ENCODE measurements at places on chromosomes 5 and 9.

DNA sequence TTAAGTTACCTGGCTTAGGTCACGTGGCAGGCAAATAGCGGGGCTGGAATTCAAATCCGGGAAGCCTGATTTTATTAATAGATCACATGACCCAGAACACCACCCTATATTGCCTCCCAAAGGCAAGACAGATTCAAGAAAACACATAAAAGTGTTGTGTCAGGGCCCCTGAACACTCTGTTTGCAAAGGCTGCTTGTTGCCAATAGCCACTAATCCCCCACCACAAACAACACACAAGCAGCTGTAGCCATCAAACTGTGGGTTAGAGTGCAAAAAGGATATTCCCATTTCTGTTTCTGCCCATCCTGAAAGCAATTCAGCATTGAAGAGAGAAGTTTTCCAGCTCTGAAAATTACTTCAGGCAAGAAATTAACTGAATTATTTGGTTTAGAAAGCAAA, 358.9 kb upstream of the RFX3 start:
- no peak for DNase-seq

DNA sequence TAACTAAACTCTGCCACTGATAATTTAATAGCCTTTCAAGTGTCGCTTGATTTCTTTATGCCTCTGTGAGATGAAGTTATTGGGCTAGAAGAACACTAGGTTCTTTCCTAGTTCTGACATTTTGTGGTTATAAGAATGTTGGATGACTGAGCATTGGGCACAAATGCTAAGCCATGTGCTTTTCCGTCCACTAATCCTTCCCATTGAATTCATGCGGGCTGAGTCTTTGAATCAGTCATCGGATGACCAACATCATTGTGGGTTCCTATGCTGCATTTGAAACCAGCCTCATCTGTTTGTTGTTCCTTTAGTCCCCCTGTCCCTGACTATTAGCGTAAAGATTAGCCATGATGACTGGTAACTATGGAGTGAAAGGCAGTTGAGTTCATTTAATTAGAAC, 58.5 kb downstream of the ALDH1A1 start:
- DNase-seq, result no peak

GRCh38 chr9:83130541-83130940, 67.6 kb upstream of the RASEF start:
- DNase-seq, result no peak

DNA sequence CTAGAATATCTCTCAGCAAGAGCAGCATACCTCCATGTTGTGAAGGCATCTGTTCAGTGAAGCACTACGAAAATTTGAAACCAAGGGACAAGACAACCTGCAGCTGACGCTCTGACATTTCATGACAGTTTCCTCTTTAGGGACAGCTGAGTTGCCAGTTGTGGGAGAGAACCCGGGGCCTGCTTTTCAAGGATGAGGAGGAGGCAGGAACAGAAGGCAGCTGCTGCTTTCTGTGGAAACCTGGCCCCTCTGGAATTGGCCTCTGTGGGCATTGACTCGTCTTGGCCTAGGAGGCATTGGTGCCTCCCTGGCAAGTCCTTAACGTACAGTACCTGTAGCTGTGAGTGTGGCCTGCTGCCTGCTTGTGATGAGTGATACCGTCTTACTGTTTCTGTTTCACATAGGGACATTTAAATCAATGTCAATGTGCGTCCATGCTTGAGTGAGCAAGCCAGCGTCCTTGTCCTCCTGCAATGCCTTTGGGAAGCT, 21.6 kb downstream of the SLC46A2 start:
- DNase-seq, result no peak

- DNase-seq, result no peak
Measured at GRCh38 chr5:172086194-172086975, 79.9 kb upstream of the FBXW11 start.

DNA sequence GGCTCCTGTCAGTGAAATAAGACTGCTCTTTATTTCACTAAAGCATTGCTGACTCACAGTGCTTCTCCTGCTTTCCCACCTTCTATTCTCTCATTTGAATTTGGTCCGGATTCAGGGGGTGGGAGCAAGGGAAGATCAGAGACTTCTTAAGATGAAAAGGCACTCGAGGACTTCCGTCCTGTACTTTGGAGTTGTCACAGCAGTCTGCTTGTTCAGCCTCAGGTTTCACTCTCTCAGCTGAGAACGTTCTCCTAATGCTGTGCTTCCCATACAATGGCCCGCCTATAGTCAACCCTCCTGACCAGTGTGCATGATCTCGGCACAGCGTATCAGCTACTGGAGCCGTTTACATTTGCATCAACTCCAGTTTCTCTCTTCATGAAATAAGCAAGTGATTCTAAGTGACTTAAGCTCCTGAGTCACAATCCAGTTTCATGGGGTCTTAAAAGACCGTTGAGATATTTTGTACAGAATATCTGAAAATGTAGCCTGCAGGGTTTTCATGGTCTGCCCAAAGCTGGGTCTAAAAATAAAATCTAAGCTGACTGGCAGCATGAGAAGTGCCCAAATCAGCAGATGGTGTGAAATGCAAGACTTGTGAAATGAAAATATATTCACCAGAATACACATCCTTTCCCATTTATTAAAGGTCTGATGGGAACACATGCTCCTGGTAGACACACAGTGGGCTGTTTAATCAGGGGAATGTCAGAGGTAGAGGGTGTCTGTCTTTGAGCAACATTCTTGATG, 145.0 kb downstream of the ADCY2 start:
- no peak for DNase-seq

DNA sequence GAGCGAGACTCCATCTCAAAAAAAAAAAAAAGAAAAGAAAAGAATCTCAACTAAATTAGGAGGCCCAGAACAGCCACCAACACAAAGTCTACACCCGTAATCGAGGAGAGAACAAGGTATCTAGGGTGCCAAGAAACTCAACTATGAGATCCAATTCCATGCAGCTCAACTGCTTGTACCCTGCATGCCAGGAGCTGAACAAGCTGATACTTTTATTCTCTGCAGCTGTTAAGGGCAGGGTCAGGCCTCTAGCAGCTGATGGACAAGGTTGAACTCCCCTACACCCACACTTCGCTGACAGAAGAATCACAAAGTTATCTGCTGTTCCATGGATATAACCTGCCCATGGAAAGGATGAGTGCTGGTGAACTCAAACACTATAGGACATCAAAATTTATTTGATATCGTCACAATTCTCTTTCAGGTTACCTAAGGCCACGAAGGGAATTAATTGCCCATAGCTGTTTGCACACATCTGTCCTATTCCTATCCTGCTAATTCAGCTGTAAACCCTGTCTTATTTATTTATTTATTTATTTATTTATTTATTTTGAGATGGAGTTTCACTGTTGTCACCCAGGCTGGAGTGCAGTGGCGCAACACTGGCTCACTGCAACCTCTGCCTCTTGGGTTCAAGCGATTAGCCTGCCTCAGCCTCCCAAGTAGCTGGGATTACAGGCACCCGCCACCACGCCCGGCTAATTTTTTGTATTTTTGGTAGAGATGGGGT, 20.7 kb downstream of the UBAP2 start:
- DNase-seq, result no peak

DNA sequence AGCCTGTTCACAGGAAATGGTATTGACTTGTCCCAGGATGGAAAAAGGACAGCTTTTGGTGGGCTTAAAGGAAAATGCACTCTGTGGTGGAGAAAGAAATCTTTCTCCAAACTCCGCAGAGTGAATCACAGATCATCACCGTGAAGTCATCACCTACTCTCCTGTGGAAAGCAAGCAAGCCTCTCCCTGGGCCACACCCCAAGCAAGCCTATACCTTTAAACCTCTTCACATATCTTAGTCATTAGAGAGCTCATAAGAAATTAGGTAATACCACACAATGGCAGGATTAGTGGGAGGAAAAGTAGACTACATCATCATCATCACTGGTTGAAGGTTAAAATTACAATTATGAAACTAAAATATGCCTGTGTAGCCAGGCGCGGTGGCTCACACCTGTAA, 23.2 kb downstream of the TLE1 start:
- DNase-seq, result no peak

- no peak for DNase-seq
Measured at GRCh38 chr9:137195525-137196220, 4.9 kb downstream of the TPRN start.

DNA sequence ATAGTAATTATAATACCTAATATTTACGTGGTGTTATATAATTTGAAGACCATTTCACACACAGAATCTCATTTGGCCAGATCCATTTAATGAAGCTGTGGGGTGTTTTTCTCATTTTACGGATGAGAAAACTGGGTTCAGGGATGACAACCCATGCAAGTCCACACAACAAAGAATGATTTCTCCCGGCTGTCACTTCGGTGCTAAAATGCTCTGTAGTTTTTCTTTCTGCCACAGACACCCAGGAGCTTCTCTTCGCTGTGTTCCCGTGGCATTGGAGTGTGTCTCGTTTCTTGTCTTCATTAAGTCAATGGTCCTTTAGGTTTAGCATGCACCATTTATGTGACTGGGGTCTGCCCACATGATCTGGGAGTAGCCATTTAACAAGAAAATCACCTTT, 308.5 kb downstream of the ENC1 start:
- no peak for DNase-seq

- DNase-seq, result no peak
Measured at GRCh38 chr5:168313596-168314204, 22.3 kb downstream of the WWC1 start.

DNA sequence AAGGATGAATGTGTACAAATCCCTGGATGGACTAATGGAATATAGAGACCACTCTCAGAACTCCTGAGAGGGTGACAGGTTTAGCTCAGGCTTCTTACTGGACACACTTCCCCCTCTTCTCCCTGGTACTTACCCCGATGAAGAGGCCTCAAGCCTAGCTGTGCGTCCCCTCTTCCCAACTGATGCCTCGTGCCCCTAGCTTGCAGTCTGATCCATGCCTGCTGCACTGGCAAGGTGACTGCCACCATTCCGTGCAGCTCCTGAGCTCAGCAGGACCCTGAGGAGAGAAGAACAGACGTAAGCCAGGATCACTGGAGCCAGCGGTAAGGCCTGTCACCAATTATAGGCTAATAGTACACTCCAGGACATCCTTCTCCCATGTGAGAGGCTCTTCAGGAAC, 5.5 kb upstream of the STOML2 start:
- no peak for DNase-seq

DNA sequence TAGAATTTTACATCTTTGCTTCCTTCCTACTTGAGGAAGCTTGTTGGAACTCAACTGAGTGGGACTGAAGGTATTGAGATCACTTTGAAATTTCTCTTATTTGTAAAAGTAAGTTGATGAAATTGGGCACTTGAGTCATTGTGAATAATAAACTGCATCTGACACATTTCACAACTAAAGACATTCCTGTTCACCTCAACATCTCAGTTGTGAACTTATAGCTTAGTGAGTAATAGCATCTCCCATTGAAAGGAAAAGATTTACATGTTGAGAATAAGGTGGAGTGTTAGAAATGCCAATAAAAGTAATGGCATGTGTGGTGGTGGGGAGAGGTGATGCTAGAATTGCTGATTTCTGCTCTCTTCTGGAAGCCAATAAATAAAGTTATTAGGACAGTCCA, 145.0 kb downstream of the SLC24A2 start:
- DNase-seq, result no peak

- no peak for DNase-seq
Measured at GRCh38 chr5:157161996-157162395, 4.1 kb downstream of the GARIN3 start.

GRCh38 chr5:172630986-172631385, 10.1 kb upstream of the NEURL1B start:
- DNase-seq, result no peak

DNA sequence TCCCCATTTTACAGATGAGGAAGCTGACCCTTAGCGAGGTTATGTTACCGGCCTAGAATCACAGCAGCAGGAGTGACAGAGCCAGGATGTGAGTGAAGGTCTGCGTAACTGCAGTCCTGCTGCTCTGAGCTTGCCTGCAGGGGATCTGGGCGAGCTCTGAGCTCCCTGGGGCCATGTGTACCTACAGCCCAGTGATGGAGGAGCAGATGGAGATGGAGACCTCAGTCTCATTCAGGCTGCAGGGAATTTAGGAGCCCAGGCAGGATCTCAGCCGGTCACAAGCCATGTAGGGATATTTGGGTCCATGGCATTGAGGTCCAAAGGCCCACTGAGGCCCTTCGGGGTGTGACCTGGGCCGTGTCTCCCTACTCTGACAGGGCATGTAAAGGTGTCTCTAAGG, 170.6 kb downstream of the CACNA1B start:
- no peak for DNase-seq

GRCh38 chr5:3517348-3517747, 78.3 kb upstream of the IRX1 start:
- DNase-seq, result no peak

- DNase-seq, result no peak
Measured at GRCh38 chr5:74633695-74634094, 6.8 kb downstream of the ENC1 start.

- no peak for DNase-seq
Measured at GRCh38 chr5:157025093-157025698, 33.7 kb downstream of the HAVCR1 start.

GRCh38 chr5:148937239-148937638, 110.8 kb downstream of the ADRB2 start:
- DNase-seq, result no peak

DNA sequence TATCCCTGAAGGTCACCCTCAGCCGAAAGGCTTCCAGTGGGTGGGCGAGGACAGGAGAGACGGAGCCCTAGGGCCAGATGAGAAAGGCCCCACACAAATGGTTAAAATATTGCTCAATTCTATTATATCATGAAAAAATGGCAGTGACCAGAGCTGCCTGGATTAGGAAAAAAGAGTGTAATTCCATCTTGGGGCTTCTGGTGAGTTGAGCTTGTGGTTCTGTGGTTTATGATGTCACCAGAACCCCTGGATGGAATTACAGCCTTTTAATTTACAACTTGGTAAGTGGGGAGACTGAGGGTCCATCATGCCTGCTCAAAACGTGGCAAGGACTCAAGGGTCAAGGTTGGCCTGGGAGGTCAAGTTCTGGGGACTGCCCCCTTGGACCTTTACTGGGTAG, 55.5 kb upstream of the STC2 start:
- DNase-seq, result no peak

- DNase-seq, result no peak
Measured at GRCh38 chr5:134997015-134997414, 29.3 kb downstream of the CATSPER3 start.

DNA sequence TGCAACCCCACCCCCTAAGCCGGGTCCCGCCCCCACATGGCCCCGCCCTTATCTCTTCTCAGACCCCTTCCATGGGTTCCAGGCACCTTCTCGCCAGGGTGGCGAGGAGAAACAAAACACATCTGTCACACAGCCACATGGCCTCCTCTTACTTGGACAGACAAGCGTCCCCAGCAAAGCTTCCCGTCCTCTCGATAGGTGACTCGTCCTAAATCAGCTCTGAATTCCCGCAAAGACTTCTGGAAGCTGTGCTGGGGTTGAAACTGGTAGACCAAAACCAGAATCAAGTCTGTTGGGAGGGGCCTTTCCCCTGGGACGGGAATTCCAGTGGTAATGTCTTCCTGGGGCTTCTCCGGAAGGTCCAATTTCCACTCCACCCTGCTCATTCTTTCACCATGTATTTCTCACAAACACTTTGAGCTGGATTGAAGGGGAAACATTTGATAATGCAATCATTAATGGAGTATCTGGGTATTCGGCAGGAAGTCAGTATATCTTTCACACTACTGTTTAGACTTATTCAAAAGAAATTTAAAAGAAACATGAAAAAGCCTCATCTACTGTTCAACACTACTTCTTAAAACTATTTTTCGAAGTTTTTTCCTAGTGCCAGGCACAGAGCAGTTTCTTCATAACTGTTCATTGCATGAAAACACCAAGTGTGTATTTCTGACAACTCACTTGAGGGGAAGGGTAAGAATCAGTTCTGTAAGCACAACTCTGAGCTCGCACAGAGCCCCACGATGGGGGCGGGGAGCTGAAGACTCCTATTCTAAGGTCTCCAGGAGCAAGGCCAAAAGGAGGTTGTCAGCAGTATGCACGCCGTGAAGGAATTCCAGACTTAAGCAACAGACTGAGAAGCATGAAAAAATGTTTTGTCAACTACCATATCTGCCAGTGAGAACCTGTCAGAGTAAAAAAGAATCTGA, 644 bp upstream of the CTNNAL1 start:
- DNase-seq, result no peak

Measured in tibial nerve (tissue), 4 donors.